Central memory CD4-positive, alpha-beta T cell (primary cell): ENCODE measurements at places on chromosomes 5 and 9.

DNA sequence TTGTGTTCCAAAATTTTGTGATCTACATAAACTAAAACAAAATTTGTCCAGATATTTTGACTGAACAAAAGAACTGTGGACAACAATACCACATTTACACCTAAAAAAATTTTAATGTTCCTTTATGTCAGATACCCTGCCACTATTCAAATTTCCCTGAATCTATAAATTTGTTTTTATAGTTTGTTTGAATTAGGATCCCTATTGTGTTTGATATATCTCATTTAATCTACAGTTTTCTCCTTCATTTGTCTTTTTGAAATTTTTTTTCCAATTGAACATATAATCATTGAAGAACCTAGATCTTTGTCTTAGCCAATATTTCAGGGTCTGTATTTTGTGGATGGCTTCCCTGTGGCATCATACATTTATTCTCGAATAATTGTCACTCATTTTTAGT is 5.7 kb downstream of the AGGF1 start:
- DNase-seq: no peak

GRCh38 chr9:136055715-136056545 is 39.2 kb downstream of the NACC2 start:
- no peak for DNase-seq

- DNase-seq: no peak
Observed at GRCh38 chr5:55577353-55578060, 42.7 kb upstream of the PLPP1 start.

- DNase-seq: no peak
Observed at GRCh38 chr9:124242331-124243194, 15.2 kb upstream of the NEK6 start.

DNA sequence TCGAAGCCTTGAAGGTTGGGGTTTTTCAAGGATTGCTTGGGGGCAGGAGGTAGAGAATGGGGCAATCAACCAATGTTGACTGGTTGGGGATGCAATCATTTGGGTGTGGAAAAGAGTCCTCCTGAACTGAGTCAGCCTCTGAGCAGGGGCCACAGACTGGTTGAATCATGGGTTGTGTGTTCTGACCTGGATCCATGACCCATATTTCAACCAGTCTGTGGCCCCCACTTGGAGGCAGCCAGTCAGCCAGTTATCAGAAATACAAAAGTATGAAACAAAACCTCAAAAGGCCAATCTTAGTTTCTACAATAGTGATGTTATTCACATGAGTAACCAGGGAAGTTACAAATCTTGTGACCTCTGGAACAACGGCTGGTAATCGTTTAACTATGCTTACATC is 81.4 kb upstream of the RANBP6 start:
- no peak for DNase-seq

GRCh38 chr5:78919796-78920195 is 65.3 kb downstream of the ARSB start:
- no peak for DNase-seq
